ENCODE measurements at places on chromosomes 4 and X.

- DNase-seq = no peak
Observed at GRCh38 chr4:173311368-173311767, 22.8 kb downstream of the HMGB2 start.

GRCh38 chr4:56787380-56787779 is 34.1 kb downstream of the SPINK2 start:
- no peak for DNase-seq

DNA sequence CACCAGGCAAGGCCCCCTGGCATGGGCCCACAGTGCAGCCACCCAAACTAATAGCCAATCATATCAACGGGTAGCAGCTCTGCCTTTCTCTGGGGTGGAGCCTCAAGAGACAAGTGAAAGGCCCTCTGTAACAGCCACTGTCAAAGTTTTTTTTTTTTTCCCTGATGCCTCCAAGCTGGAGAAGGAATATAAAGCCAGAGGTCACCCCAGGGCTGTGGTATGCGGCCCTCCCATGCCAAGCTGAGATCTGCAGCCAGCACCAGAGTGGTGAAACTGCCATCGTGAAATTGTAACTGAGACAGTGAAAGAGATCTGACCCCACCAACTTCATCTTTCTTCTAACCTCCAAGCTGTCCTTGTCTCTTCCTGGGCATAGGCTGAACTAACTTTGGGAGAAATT is 407.0 kb downstream of the KLHL4 start:
- no peak for DNase-seq

GRCh38 chr4:117376692-117377091 is 291.3 kb upstream of the TRAM1L1 start:
- DNase-seq = no peak

- no peak for DNase-seq
Observed at GRCh38 chr4:155607481-155607880, 59.2 kb upstream of the GUCY1A1 start.

DNA sequence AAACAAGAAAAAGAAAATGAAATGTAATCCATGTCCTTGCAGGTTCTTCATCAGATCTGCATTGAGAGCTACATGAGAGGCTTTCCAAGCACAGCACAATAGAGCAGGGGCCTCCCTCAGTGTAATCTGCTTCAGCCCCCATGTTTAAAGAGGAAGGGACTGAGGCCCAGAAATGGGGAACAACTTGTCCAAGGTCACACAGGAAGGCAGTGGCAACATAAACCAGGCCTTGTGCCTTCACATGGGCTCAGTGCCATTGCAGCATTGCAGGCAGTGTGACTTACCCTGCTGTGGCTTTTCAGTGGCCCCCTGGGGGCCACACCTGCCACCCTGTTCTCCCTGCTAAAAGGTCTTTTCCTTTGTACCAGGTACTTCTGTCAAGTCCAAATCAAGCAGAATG is 20.9 kb upstream of the CD99L2 start:
- DNase-seq = no peak

- no peak for DNase-seq
Observed at GRCh38 chrX:96889726-96890125, 6.0 kb downstream of the RPA4 start.

GRCh38 chr4:8229331-8229975 is 30.4 kb downstream of the SH3TC1 start:
- no peak for DNase-seq

DNA sequence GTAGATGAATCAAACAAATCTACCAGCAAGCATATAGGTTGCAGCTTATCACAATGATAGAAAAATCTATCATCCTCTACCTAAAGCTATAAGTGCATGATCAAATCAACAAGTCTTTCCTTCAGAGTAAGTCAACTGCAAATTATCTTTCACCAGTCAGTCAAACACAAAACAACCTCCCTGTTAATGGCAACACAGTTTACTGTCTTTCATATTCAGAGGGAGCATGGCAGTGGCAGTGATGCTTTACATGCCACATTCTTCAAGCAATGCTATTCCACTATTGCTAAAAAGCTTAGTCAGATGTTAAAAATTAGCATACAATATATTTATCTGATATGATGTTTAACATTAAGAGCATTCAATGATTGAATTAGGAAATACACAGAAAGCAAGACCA is 245.1 kb upstream of the KLHL4 start:
- no peak for DNase-seq

GRCh38 chr4:78057600-78058550 is 752 bp downstream of the FRAS1 start:
- DNase-seq = peak; percentile 24

DNA sequence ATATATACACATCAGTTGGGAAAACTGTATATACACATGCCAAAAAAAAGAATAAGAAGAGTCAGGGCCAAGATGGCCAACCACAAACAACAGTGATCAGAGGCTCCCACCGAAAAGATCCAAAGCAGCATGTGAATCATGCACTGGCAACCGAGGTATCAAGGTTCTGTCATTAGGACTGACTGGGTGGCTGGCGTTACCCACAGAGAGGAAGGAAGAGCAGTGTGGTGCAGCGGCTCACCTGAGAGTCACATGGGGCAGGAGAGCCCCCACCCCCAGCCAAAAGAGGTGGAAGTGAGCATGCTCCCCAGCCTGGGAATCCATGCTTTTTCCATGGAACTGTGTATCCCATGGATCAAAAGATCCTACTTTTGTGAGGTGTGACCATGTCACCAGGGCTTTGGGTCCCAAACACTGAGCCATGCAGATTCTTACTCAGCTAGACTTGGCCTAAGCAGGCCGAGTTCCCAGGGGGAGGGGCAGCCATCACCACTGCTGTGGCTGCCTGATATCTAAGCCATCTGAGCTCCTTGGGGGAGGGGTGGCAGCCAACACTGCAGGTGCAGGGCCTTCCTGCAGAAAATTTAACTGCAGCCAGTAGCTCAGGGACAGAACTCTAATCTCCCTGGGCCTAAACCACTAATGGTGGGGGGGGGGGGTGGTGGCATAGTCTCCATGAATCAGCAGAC is 52.8 kb downstream of the P2RY10 start:
- no peak for DNase-seq

DNA sequence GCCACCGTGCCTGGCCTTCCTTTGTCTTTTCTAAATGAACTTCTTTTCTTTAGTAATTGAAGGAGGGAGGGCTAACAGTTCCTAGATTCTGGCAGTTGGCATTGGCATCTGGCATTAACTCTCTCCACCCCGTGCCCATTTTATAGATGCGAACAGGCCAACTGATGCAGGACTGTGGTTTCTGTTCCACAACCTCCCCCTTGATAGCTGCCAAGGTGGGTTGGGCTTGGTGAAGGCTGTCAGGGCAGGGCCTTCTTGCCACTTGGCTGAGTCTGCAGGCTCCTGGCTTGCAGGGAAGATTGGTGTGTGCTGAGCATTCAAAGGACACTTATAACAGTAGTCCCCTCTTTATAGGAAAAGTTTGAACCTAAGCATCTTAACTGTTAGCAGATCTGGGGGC is 4.3 kb downstream of the SOWAHD start:
- DNase-seq = no peak

- DNase-seq = no peak
Observed at GRCh38 chrX:53294024-53294648, 12.8 kb upstream of the IQSEC2 start.

DNA sequence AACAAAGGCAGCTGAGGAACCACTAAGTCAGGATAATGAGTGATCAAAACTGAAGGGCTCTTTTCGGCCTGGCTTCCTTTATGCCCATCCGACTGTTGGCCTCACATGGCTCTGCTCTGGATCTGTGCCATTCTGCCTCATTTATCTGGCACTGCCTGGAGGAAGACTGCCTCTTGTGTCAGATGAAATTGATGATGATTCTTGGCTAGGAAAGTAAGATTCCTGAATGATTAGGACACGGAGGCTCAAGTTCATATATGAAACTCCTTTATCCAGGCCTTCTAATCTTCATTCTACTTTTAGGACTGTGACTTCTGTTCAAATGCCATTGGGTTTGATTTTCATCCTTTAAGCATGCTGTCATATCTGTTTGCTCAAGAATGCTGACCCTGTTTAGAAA is 475.4 kb upstream of the RPS6KA3 start:
- DNase-seq = no peak

GRCh38 chrX:151985955-151986354 is 11.5 kb upstream of the GABRE start:
- DNase-seq = no peak

DNA sequence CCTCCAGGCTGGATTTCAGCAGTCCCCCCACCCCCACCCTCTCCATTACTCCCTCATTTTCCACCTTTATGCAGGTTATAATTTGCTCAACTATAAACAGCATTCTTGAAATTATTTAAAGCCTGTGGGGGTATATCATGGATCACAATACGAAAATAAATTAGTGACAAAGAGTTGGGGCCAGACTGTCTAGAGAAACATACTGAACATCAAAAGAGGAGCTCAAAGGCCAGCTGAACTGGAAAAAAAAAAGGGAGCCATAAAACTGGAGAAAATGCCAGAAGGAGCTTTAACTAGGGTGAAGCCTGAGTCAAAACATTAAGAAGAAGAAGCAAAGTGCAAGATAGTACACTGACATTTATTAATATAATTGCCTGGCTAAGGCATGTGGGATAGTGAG is 137.8 kb downstream of the ANTXR2 start:
- DNase-seq = no peak

DNA sequence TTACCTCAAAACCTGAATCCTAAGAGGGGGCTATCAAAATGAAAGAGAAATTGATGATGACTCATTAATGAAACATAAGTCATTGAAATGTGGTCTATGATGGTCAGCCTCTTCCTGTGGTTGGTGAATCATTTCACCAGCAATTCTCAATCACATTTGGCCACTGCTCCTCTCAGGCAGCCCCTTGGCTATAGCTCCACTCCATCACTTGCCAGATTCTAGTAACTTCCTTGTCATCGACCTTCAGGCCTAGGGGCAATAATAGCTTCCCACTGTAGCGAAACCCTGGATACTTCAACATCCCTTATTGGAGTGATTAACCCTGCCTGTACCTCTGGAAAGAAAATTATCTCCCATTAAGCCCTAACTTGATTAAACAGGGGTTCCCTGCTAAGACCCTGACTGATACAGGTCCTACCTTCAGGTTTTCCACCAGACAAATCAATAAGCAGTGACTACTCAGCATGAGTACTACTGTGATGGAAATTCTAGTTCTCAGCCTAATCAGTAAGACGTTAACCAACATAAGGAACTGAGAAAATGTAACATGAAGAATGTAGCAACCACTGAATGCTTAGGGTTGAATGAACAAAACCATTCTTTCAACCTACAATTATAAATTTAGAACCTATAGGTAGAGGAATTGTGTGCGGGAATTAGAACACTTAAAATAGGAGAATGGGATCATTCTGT is 30.4 kb downstream of the ADH7 start:
- peak; percentile 72 for DNase-seq

DNA sequence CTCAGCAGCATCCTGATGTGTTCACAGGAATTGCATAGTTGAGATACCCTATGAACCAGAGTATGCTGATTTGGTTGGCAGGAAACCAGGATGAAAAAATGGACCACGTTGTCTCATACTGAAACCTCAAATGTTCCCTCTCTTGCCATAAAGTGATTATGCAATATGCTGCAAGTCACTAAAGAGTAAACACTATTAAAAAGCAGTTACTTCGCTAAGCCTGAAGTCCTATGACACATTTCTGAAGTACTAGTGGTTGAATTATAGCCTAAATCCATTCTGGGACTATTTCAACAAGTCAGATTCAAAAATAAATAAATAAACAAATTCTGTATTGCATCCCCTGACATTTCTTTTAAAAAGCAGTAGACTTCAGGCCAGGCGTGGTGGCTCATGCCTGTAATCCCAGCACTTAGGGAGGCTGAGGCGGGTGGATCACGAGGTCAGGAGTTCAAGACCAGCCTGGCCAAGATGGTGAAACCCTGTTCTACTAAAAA is 106.0 kb upstream of the NAP1L5 start:
- peak; percentile 7 for DNase-seq

DNA sequence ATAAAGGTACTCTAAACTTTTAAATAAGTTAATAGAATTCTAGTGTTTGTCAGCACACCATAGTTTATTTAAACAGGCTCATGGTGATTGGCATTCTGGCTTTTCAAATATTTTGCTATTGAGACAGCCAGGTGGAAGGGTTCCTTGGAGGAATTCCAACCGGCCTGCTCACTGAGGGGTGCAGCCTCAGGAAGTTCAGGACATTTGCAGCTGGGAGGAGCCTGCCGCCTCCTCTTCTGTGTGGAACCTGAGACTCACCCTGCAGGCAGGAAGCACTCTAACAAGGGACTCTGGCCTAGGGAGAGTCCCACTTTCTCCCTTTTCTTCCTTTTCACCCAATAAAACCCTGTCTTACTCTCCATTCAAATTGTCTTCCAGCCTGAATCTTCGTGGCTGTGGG is 1328.0 kb downstream of the FSTL5 start:
- peak; percentile 3 for DNase-seq
